ENCODE measurements at places on chromosomes 13 and 19. TPM values are rescaled to one million over a fixed set of nuclear protein-coding genes. Genes with fewer than 3 reads are reported as not detected.

GRCh38 chr19:3613818-3614661 lies 7.4 kb upstream of the TBXA2R start:
- DNase-seq, result no peak

GRCh38 chr13:90281709-90282108 lies 1065.8 kb upstream of the MIR17HG start:
- no peak for DNase-seq

- DNase-seq, result no peak
Observed at GRCh38 chr13:81406639-81407292, 1065.8 kb upstream of the SPRY2 start.

DNA sequence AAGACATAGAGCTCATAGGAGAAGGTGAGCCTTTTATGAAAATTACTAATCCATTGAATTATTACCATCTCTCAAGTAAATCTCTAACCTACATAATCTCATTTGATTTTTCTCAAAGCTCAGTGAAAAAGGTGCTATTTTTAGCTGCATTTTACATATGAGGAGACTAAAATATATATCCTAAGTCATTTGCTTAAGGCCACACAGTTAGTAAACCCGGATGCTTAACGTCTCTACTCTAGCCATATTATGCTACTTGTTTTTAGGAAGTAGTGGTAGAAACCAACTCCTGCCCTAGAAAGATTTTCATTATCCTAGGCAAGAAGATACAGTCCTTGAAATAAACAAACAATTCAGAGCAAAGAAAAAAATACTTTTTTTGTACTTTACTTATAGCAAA lies 108.9 kb downstream of the RBM26 start:
- DNase-seq, result no peak

DNA sequence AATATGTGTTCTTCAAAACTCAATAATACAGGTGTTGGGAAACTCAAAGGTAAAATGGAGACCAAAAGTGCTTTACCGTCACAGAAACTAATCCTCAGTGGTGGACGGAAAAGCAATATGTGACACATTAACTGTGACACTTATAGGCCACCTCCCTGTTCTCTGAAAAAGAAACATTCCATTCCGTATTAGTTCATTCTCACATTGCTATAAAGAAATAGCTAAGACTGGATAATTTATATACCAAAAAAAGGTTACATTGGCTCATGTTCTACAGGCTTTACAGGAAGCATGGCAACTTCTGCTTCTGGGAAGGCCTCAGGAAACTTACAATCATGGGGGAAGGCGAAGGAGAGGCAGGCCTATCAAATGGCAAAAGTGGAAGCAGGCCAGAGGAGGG lies 435.3 kb upstream of the HTR2A start:
- no peak for DNase-seq

DNA sequence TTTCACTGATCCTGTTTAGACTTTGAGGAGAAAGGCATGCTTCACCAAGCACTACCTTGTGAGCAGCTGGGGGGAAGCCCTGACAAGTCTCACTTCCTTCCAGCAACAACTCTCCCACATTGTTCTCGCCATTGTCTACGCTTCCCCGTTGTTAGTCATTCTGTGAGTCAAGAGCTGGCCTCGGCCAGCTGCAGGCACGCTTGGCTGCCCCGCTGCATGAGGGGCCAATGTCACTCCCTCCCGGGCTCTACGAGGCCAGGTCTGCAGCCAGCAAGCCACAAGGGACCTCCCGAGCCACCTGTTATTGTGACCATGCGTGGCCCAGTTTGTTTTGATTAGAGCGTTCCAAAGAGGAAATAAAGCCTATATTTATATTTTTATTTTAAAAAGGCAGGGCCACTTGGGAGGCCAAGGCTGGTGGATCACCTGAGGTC lies 220.9 kb downstream of the FOXO1 start:
- DNase-seq, result no peak

- DNase-seq, result no peak
Observed at GRCh38 chr19:37593996-37594303, 642 bp downstream of the ZNF571 start.

DNA sequence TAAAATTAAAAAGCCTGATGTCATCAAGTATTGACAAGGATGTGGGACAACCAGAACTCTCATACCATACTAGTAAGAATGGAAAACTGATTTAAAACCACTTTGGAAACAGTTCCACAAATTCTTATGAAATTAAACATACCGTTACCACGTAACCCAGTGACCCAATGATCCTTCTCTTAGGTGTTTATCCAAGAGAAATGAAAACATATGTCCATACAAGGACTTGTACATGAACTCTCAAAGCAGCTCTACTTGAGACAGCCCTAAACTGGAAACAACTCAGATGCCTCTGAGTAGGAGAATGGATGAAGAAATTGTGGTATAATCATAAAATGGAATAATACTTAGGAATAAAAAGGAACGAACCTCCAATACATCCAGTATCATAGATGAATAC lies 27.6 kb downstream of the SLC6A16 start:
- DNase-seq, result no peak

GRCh38 chr13:37488726-37489125 lies 109.8 kb downstream of the POSTN start:
- DNase-seq, result no peak

NCCRP1 gene
- not detected for polyA plus RNA-seq

KCTD15 gene
- 21.6 TPM for polyA plus RNA-seq

CYP4F2 gene
- not detected for polyA plus RNA-seq
